Activated CD4-positive, alpha-beta memory T cell treated with anti-CD3 and anti-CD28 coated beads for 36 hours (primary cell): ENCODE measurements at places on chromosomes 2 and 18. TPM values are rescaled to one million over a fixed set of nuclear protein-coding genes. Genes with fewer than 3 reads are reported as not detected.

Gene WDPCP
- 5.0 TPM for total RNA-seq

Gene LBX2
- total RNA-seq: 0.52 TPM

Gene XDH
- not detected for total RNA-seq

Gene CABLES1
- 1.2 TPM for total RNA-seq

Gene AGXT
- total RNA-seq: not detected

Gene RBM43
- total RNA-seq: 3.7 TPM

Gene HOXD1
- not detected for total RNA-seq

Gene MYCN
- 0.38 TPM for total RNA-seq

Gene MRO
- total RNA-seq: not detected

Gene SPC25
- total RNA-seq: 47.1 TPM

Gene CRACDL
- 0.31 TPM for total RNA-seq

Gene GPR35
- total RNA-seq: 3.4 TPM

GRCh38 chr2:177983183-177983788, 89.3 kb downstream of the PDE11A start:
- DNase-seq: peak; percentile 34

DNA sequence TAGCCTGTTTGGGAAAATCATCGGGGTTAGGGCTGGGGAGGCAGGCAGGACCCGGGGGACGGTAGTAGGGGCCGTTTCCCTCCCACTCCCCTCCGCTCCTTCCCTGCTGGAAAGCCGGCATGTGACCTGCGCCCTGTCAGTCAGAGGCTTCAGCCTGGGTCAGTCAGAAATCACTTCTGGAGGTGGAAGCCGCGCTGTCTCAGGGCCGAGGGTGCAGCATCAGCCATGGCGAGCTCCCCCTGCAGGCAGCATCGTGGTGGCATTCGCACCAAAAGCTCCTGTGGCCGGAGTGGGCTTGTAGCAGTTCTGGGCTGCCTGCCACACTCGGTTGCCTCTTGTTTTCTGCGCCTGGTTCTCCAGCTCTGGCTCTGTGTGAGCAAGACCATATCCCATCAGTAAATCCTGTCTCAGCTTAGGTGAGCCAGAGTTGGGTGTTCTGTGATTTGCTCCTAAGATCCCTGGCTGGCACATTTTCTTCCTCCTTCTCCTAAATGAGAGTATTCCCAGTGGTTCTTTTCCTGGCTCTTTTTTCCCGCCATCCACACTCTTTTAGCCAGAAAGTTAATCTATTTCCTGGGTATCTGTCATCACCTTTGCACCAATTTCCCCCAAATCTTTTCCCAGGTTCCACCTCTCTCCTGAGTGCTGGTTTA, 123.9 kb upstream of the CD302 start:
- DNase-seq: peak; percentile 90

GRCh38 chr2:62455957-62456692, 49.9 kb downstream of the TMEM17 start:
- DNase-seq: no peak

DNA sequence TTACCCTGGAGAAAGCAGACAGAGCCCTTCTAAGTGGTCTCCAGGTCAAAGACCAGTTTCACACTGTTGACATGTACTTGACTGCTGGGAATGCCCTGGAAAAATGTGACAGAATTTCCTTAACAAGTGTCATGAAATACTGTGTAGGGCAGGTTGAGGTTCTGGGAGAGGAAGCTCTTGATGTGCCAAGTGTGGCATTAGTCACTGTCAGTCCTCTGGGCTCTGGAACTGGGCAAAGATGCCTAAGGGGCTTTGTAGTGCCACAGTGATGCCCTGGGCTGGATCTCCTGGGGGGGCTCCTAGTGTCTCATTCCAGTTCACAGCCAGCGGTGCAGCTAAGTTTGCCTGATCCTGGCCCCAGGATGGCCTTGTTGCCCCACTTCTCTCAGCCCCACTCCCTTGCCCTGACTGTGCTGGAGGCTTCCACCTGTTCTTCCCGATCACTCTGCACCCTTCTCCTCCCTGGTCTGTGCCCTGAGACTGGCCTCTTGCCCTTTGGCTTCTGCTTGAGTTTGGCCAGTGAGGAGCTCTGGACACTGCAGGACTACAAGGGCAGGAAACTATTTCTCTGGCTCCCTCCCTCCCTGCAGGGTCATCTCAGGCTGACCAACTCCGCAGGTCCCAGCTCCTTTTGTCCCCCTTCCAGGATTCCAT, 27.0 kb upstream of the FAM124B start:
- DNase-seq: no peak

DNA sequence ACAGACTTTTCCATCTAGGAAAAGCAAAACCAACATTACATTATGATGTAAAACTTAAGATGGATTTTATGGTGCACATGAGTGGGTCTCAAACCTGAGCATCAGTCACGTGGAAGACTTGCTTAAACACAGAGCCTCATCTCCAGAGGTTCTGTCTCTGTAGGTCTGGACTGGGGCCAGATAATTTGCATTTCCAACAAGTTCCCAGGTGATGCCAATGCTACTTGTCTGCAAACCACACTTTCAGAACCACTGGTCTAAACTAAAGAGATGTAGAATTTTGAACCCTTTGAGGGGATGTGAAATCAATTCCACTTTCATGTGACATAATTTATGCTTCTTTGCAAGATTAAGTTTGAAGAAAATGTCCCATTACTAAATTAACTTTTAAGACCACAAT, 522.8 kb downstream of the MBD2 start:
- DNase-seq: no peak

DNA sequence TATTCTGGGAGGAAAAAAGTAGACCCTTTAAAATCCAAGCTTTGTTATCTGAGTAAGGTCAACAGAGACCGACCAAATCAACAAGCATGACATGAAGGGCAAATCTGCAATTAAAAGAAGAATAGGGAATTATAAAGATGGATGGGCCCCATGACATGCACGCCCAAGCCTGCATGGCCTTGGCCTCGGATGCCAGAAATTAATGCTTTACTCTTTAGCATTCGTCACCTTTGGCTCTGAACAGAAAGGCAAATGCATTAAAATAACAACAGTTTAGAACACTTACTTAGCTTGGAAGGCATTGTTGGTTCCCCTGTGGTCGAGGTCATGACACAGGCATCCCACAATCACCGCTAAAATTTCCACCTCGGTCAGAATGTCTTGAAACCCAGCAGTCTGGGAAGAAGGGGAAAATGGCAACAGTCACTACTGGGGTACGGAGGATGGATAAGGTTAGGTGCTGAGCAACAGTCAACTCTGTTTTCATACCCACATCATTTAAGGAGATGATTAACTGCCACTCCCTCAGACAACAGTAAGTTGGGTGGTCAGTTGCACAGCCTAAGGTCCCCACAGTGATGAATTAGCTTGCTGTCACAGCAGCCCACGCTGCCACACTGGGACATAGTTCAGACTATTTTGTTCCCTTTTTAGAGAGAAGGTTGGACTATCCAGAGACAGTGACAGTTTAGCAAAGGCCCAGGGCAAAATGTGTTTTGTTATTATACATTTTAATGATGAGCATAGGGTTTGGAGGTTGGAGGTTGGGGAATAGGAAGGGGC, 319.1 kb downstream of the AGPS start:
- no peak for DNase-seq

GRCh38 chr2:36214691-36215090, 140.9 kb upstream of the CRIM1 start:
- no peak for DNase-seq

DNA sequence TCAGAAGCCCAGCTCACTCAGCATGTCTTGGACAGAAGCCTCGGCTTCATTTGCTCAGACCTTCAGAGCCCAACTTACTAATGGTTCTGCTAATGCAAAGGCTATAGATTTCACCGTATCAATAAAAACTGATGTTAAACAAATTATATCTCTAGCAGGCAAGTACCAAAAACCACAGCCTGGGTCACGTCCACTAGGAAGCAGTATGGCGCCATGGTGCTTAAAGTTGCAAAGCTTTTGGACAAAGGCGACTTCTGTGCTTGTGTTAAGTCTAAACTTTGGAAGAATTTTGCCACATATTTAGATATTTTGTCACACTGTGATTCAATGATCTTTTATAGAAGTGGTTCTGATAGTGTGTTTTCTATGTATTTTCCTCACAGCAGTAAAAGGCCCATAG, 276.8 kb upstream of the PARD3B start:
- DNase-seq: no peak

DNA sequence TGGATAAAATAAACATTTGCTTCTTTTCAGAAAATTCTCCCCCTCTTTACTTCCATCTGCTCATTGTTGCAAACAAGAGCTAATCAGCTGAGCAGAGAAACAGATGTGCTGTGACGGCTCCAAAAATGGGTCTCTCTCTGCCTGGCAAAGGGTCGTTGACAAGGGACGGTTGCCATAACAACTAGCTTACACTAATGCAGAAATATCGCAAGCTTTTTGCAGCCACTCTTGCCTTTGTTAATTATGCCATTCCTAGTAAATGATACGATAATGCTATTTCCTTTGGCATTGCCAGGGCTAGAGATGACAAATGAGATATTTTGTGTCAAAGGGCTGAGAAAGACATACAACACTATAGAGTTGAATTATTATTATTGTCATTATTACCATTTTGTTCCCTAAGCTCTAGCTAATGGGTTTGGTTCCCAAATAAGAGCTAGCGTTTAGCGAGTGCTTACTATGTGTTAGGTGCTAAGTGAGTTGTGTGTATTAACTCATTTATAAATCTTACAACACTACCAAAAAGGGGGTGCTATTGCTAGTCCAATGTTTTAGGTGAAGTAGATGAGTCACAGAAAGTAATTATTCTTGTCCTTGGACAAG, 46.8 kb downstream of the MYO3B start:
- no peak for DNase-seq

DNA sequence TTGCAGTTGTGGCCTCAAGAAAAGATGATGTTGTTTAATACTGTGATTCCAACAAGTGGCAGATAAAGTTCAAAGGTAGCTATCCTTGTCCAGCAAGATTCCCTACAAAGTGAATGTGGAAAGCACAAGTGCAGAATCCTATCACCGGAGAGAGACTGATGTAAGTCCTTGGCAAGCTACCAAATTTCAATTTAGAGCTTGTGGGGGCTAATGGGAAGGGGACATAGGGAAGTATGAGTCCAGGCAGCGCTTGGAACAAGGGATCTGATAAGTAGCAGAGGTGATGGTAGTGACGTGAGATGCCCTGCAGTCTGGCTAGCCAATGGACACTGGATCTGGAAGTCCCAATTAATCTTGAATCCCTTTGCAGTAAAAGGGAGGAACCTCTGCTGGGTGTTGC, 165.2 kb upstream of the DTNA start:
- DNase-seq: no peak

- no peak for DNase-seq
These were observed 1.2 kb downstream of the TXNL1 start for GRCh38 chr18:56637176-56637575.

DNA sequence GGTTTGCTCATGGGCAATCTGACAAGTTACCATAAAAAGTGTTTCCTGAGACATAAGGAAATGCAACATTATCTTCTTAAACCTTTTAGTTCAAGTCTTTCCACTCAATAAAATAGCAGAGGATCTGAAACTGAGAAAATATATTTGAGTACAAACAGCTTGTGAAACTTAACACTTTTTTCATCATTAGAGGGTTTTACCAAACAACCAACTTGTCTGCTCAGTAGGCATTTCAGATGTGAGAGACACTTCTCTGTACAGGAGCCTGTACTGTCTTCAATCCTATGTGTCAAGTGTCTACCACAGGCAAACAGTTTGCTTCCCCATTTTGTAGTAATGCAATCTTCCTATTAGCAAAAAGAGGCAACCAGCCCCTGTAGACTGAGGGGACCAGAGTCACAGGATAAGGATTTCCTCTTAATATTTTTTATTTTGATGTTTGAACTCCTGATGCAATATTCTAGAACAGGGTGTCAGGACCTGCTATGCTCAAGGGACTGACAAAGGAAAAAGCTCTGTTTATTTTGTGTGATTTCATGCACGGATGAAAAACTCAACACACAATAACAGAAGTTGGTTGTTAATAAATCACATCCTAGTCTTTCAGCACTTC, 159.1 kb upstream of the LHCGR start:
- no peak for DNase-seq

DNA sequence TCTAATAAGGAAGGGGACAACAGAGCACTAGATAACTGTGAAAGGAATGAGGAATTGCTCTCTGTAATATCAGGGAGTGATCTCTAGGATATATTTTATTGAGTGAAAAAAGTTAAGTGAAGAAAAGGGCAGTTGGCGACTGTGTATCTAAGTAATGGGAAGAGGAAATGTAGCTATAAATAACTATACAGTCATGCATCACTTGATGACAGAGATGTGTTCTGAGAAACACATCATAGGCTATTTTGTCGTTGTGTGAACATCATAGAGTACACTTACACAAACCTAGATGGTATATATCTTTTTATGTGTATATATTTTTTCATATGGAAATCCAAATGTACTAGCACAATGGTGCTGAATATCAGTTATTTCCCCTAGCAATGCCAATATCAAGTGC, 329.3 kb downstream of the TXNL1 start:
- no peak for DNase-seq

- DNase-seq: no peak
These were observed 678.8 kb downstream of the KCNJ3 start for GRCh38 chr2:155377266-155377680.

- DNase-seq: no peak
These were observed 39.1 kb downstream of the CALCRL start for GRCh38 chr2:187408926-187409325.

- no peak for DNase-seq
These were observed 61.9 kb downstream of the SPRED2 start for GRCh38 chr2:65370387-65371073.

GRCh38 chr18:32093102-32093511, 1.4 kb downstream of the RNF138 start:
- peak; percentile 48 for DNase-seq

- DNase-seq: no peak
These were observed 138.3 kb downstream of the FMNL2 start for GRCh38 chr2:152473151-152473857.

GRCh38 chr2:175234153-175234552, 52.6 kb upstream of the ATP5MC3 start:
- DNase-seq: no peak

- no peak for DNase-seq
These were observed at the start of gene KCNF1 for GRCh38 chr2:10911291-10912075. Gene KCNF1 (plus strand): TSS chr2:10911934. CDS start chr2:10912427, 493 bp downstream.

GRCh38 chr2:14626873-14627272, 5.6 kb upstream of the LRATD1 start:
- no peak for DNase-seq

DNA sequence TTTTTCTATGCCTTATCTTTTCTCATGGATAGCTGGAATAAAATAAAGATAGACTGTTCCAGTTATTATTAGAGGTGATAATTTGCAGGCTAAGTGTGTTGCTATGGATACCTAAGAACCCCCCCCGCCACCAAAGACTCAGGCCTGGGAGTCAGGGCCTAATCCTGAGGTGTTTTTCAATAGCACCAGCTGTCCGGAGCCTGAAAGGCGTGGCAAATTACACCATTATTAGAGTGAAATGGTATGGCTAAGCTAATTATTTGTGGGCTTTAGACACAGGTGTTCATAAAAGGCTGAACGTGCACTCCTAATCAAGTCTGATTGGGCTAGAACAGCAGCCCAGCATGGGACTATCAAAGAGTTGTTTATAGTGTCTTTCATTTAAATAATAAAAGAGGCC, 293.2 kb upstream of the DCC start:
- DNase-seq: no peak
